ENCODE measurements at places on chromosomes 4 and X.

- DNase-seq: no peak
These were observed 202.5 kb downstream of the PALLD start for GRCh38 chr4:168699224-168699878.

- DNase-seq: no peak
These were observed 958.8 kb downstream of the PCDH18 start for GRCh38 chr4:136573460-136573859.

DNA sequence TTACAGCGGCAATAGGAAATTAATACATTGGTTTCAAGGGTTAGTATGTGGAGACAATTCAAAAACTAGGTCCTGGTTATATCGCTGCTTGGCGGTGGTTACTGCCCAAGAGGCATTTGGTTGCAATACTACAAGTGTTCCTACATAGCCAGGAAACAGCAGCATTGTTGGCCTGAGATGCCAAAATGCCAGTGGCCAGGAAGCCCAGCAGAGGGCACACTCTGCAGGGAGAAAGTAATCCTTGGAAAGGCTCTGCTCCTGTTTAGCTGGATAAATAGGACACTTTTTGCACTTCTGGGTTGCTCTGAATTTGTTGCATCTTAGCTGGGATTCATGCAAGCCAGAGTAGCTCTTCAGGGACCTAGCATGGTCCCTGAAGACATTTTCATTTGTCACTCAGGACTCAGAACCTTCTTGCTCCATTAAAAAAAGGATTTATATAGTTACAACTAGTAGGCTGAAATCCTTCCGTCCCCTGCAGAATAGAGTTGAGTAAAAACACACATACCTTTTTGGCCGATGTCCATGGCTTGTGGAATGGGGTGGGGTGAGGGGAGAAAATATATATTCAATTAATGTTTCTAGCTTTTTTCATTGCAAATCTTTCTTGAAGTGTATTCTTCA lies 8.1 kb upstream of the GPR119 start:
- peak; percentile 47 for DNase-seq

GRCh38 chrX:115348446-115349225 lies 59.1 kb downstream of the LUZP4 start:
- no peak for DNase-seq

GRCh38 chrX:126456136-126456535 lies 96.5 kb downstream of the DCAF12L1 start:
- no peak for DNase-seq

GRCh38 chr4:3225936-3226335 lies 23.0 kb upstream of the MSANTD1 start:
- DNase-seq: no peak

- DNase-seq: no peak
These were observed 974.9 kb downstream of the PCDH18 start for GRCh38 chr4:136557396-136557795.

Data from right forelimb (tissue), 1 donor.